ENCODE measurements at places on chromosomes 11 and 22.

GRCh38 chr11:5204787-5205186 lies 4.3 kb upstream of the OR51V1 start:
- DNase-seq, result no peak

DNA sequence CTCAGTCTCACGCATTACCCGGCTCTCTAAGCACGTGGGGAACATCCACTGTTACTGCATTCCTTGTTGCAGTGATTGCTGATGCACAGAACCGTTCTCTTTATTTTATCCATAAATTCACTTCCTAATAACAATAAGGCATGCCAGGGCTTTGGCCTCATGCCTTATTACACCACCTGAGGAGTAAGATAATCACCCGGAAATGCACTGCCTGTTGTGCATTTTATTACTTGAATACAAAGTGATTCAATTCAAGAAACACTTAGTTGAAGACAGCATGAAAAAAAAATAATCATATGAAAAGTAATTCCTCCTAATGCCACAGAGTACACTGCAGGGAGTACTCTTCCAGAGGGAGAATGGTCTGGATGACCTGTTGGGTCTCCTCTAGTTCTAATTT lies 19.2 kb downstream of the EFCAB6 start:
- DNase-seq, result no peak

- peak; percentile 12 for DNase-seq
Measured at GRCh38 chr11:77187776-77188632, 60.0 kb downstream of the MYO7A start.

DNA sequence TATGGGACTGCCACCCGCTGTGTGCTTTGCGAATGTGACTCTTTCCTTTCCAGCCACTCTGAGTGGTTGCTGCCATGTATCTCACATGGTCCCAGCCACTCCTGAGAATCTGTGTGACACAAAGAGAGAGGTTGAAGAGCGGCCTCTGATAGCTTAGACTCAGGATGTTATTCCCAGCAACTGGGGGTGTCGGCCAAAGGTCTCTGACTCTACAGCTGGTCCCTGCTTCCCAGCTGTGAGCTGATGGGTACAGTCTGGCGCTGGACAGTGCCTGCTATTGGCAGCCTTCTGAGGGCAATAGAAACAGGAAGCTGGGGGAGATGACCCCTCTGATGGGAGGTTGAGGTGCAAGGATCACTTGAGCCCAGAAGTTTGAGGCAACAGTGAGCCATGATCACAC lies 105.1 kb downstream of the RRAS2 start:
- DNase-seq, result no peak

- DNase-seq, result no peak
Measured at GRCh38 chr11:10580623-10581022, 12.2 kb upstream of the LYVE1 start.

DNA sequence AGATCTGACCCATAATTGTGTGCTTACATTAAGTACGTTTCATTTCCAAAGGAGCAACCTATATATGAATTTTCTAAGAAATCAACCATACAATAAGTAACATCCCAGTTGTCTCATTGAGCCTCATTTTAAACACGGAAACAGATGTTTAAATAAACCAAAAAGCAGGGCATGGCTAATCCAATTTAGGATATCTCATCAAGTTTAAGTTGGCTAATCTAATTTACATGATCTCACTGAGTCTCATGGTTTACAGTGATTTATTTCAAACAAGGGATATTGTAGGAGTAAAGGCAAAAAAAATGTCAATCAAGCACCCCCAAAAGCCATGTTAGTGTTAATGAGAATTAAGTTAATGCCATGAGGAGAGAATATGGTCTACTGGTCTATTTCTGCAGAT lies 499.8 kb upstream of the CCDC90B start:
- DNase-seq, result no peak

- DNase-seq, result peak; percentile 33
Measured at GRCh38 chr11:119373921-119374631, 7.4 kb downstream of the USP2 start.

GRCh38 chr11:113387605-113388211 lies at the start of gene ANKK1:
Gene ANKK1, plus strand, starts transcription at chr11:113387779. Its CDS starts 106 bp downstream, at chr11:113387885.
- no peak for DNase-seq

GRCh38 chr22:17875156-17875555 lies 100.9 kb upstream of the BID start:
- DNase-seq, result no peak

DNA sequence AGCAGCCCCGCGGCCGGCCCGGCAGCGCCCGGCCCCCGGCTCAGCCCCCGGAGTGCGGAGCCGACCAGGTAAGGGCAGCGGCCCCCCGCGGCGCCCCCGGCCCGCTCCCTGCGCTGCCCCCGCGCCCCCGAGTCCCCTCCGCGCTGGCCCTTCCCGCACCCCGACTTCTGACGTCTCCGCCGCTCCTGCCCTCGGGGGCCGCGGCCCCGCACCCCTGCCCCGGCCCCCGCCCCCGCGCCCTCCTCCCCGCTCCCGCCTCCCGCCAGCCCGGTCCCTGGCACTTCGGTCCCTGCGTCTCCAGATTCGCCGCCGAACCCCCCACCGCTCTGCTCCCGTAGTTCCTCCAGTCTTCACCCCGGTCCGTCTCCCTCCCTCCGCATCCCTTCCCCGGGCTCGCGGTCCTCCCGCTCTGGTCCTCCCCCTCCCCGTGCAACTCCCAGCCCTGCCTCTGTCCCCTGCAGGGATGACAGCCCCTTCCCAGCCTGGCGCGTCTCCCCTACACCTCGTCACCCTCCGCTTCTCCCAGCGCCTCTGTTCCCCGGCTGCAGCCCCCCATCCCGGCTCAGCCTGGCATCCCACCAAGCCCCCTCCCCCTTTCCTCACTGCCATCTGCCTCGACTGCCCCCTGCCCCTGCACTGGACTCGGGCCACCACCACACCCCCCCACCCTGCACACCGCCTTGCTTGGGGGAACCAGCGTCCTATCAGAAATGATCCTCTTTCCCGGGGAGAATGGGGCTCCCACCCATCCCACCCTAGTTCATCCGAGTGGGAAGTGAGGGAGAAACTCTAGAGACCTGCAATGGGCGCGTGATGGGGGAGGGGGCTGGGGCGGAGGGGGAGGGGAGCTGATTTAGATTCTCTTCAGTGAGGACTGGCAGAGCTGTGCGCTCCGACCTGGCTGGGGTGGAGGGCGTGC lies 531 bp downstream of the GRIK4 start:
- no peak for DNase-seq

- no peak for DNase-seq
Measured at GRCh38 chr11:12694183-12694531, 19.9 kb downstream of the TEAD1 start.

DNA sequence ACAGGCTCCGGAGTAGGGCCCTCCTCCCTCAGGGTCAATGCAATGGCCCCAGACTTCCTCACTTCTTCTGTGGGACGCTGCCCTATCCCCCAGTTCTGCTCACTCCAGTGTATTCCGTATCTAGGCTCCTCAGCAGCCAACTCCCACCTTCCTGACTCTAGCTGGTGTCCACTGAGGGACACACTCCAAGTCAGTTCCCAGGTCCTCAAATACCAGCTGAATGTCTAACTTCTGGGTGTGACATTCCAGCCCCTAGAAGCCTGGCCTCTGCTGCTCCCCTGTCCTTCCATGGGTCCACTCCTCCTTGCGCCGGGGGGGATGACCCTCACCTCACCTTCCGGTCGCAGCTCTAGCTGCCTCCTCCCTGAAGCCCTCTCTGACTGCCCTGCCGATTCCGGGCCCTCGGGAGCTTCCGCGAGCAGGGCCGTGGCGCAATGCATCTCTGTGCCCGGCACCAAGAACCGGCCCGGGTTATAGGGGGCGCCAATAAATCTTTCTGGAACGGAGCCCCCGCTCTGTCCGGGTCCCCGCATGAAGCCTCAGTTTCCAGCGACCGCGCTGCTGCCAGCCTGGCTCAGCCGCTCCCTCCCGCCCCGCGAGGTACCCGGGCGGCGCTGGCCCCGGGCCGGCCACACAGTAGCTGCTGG lies 15.4 kb downstream of the BAD start:
- no peak for DNase-seq

GRCh38 chr11:102617466-102618008 lies 7.6 kb downstream of the MMP20 start:
- no peak for DNase-seq

DNA sequence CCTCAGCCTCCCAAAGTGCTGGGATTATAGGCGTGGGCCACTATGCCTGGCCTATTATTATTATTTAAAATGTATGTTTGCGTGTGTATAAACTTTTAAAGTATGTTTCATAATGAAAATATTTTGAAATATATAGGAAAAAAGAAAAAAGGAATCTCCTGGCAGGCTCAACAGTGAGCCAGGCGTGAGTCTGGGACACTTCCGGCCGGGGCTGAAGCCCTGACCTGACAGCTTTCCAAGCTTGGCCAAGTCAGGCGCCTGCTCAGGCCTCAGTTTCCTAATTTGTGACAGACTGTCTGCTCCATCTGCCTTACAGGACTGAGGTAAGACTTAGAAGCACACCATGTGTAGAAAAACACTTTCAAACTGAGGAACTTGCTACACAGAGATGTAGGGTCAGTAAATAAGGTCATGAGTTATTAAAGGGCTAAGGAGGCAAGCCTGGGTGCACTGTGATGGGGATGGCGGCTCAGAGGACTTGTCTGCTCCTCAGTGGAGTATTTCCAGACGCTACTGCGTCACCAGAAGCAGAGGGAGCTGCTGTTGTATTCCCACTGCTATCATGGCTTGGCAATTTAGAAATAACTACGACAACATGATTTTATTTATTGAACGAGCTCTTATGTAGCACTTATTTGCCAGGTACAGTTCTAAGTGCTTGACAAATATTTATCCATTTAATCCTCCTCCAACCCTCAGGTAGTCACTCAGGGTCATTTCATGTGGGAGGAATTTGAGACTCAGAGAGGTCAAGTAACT lies 100.1 kb downstream of the PRR5L start:
- DNase-seq, result no peak

- DNase-seq, result no peak
Measured at GRCh38 chr11:68810164-68810563, 31.6 kb downstream of the CPT1A start.

- DNase-seq, result no peak
Measured at GRCh38 chr11:46914363-46914762, 4.0 kb downstream of the LRP4 start.

GRCh38 chr11:121566279-121567168 lies 113.8 kb upstream of the SORL1-AS1 start:
- no peak for DNase-seq

DNA sequence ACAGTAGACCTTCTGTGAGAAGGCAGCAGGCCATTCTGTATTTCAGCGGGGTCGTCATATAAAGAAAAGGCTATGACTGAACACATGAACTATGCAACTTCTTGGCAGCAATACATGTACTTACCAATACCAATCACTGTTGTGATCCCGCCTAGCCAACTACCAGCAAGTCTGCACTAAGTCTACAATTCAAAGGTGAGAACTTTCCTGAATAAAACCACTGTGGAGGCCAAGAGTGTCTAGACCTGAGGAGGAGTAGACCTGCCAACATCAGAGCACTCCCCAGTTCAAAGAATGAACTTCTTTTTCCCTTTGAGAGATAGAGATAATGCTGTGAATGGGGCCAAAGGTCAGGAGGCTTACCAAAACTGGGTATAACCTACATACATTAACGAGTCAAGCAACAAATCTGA lies 108.2 kb downstream of the SIK3 start:
- DNase-seq, result no peak

DNA sequence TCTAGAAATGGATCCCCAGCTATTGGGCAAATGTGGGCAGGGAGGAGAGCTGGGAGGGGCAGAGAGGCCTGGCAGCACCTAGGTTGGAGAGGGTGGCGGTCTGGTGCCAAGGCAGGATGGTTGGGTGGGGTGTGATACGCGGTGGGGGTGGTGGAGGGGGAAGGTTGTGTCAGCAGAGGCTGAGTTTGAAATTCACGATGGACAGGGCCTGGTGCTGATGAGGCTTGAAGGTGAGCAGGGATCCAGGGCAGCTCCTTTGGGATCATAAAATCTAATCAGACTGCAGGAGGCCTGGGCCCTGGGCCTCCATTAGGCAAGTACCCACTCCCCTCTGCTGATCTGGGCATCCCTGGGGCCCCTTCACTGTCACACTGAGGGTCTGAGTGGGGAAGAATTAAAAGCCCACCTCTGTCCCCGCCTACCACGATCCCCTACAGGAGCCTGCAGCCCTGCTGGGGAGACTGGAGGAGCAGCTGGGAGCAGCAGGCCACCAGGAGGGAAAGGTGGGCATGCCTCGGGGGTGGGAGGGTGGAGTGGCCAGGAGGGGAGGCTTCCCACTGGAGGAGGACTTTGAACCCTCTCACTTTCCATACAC lies 24.0 kb downstream of the IGLL1 start:
- no peak for DNase-seq

- DNase-seq, result no peak
Measured at GRCh38 chr11:118714816-118715215, 35.4 kb upstream of the TREH start.

DNA sequence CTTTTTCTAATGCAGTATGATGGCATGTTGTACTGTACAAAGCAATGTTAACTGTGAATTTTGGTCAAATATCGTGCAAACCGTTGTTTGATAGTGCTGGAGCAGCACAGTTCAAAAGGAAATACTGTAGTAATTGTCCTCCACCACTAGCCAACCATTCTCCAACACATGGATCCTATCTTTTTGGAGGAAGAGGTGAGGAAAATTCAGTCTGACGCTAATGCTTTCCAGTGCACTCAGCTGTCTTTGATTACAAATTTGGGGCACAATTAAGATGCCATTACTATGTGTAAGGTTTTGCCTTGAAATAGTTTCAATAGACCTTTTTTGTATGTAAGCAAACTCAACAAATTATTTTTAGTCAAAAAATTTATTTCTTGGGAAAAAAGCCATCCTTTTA lies 240.5 kb upstream of the CCDC179 start:
- DNase-seq, result no peak

GRCh38 chr11:95586155-95586554 lies 203.4 kb downstream of the FAM76B start:
- no peak for DNase-seq

- DNase-seq, result no peak
Measured at GRCh38 chr22:31329453-31330215, 16.5 kb downstream of the PATZ1 start.

- DNase-seq, result no peak
Measured at GRCh38 chr11:11985954-11986949, 22.2 kb downstream of the DKK3 start.

- DNase-seq, result no peak
Measured at GRCh38 chr11:121634889-121635288, 182.1 kb upstream of the SORL1-AS1 start.

DNA sequence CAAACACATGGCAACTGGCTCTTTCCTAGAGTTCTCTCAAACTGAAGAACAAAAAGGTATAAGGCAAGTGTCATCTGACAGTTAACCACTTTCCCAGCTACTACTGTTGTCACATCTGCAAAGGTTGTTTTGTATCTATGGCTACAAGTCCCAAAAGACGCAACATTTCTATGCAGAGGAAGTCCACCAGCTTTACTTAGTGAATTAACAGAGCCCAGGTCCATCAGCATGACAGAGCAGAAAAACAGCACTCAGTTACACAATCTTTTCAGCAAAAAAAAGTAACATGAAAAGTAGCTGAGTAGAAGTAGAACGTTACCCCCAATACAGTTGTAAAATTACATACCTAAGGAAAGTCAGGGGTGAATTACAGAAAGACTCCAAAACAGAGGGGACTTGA lies 12.1 kb downstream of the CPSF7 start:
- no peak for DNase-seq

GRCh38 chr11:6778518-6778917 lies 4.3 kb upstream of the OR2AG1 start:
- no peak for DNase-seq

- no peak for DNase-seq
Measured at GRCh38 chr22:29693671-29694070, 26.1 kb upstream of the CABP7 start.

GRCh38 chr22:44256085-44256484 lies 56.7 kb downstream of the SHISAL1 start:
- no peak for DNase-seq

GRCh38 chr11:109275931-109276330 lies 146.1 kb upstream of the C11orf87 start:
- no peak for DNase-seq

GRCh38 chr11:134911514-134912180 lies 499.6 kb upstream of the B3GAT1 start:
- DNase-seq, result no peak
